Vagina (tissue), 2 donors: ENCODE measurements at places on chromosomes 11 and 22. TPM values are rescaled to one million over a fixed set of nuclear protein-coding genes. Genes with fewer than 3 reads are reported as not detected.

DNA sequence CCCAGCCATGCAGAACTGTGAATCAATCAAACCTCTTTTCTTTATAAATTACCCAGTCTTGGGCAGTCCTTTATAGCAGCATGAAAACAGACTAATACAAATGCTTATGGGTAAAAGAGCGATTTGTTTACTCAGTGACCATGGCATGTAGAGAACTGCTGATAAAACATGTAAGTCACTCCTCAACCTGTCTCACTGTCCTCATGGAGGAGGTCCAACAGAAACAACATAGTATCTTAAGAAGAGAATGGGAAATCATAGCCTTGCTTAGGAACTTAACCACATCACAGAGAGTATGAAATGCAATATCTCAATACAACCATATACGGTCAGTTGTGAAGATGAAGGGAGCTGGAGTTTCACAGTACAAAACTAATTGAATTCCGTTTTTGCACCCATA is 1734.0 kb upstream of the RAG2 start:
- no peak for DNase-seq

The ZNF195 gene
- 13.0 TPM for total RNA-seq

The POU2AF2 gene
- not detected for total RNA-seq

The ZNRD2 gene
- total RNA-seq = 68.5 TPM

DNA sequence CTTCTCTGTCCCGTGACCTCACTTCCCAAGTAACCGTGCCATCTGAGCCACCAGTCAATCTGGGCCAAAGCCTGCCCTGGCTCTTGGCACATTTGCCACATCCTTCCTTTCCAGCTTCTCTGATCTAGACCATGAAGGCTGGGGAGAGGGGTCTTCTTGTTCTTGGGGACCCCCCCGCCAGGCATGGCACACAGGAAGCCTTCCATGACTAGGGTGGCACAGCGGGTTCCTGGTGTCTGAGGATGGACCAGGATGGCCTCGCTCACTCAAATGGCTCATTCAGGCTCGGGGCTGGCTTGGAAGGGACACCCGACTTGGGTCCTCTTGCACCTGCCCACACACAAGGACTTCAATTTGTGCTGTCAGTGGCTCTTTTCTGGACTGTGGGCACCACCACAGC is 121.3 kb downstream of the BCR start:
- no peak for DNase-seq

DNA sequence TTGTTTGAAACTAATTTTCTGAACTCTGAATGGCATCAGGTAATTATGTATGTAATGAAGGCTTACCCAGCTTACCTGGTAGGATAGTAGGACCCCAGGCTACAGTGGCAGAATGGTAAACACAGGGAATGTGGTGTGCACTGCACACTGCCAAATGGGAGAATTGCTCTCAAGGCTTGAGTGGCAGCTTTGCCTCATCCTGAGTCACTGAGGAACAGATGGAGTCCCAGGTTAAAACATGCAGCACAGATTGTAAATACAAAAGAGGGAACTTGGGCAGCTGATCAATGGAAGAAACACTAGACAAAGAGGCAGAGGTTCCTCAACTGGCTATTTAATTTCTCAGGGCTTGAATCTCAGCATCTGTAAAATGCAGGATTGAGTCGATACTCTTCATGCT is 24.4 kb downstream of the GPR83 start:
- DNase-seq = no peak

DNA sequence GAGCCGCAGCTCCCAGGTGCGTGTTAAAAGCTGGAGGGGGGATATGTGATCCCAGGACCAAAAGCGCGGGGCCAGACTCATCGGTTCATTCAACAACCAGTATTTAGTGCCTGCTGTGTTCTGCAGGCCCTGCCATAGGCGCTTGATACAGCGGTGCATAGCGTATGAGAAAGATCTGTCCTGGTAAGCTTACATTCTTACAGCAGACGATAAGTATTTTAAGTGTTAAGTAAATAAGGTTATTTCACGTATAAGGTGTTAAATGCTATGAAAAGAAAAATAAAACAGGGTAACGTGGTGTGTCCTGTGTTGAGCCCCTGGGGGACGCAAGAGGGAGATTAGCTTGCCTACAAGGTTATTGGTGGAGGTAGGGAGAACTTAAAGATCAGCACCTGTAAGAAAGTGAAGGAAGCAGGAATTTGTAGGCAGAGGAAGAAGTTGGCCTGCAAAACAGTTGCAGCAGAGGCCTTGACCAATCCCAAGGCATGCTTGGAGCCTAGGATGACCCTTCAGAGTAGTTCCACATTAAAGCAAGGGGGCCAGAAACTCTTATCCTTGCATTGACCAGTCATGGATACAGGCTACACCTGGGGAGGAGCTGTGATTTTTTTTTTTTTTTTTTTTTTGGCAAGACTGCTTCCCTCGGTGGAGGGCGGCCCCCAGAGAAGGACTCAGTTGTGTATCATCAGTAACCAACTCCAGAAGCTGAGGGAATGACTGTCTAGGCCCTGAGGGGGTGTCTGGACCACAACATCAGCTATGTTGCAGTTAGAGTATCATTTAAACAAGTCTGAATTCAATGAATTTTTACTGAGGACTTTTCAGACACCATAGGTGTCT is 487 bp upstream of the LIPT2 start:
- no peak for DNase-seq

DNA sequence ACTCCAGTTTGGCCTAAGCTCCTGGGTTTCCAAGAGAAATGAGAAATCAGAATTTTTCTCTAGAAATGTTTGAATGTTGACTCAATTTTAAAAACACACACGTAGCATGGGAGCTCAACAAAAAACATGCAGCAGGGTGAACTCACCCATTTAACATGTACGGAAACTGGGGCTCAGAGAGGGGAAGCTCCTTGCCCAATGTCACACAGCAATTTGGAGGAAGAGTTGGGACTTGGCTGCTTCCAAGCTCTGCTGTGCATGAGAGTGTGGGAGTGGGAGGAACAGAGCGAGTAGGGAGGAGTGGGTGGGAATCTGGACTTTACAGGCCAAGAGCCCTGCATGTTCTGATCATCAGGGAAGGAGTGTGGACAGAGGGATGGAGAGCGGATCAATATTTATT is 5.9 kb downstream of the TPST2 start:
- DNase-seq = no peak

The CDC42EP1 gene
- 46.2 TPM for total RNA-seq

The ELMOD1 gene
- not detected for total RNA-seq

The GPR83 gene
- not detected for total RNA-seq

The PIK3IP1 gene
- 32.4 TPM for total RNA-seq

The MMP8 gene
- not detected for total RNA-seq

DNA sequence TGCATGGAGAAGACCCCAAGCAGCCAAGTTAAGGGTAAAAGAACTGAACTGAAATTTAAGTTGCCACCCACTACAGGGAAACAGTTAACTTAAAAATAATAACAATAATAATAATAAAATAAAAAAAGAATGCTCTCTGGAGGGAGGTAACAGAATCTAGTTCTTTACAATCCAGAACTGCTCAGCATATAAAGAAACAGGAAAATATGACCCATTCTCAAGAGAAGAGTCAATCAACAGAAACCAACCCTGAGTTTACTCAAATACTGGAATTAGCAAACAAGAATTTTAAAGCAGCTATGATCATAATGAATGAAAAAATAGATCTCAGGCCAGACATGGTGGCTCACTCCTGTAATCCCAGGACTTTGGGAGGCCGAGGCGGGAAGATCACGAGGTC is 53.8 kb downstream of the DENND5A start:
- no peak for DNase-seq

DNA sequence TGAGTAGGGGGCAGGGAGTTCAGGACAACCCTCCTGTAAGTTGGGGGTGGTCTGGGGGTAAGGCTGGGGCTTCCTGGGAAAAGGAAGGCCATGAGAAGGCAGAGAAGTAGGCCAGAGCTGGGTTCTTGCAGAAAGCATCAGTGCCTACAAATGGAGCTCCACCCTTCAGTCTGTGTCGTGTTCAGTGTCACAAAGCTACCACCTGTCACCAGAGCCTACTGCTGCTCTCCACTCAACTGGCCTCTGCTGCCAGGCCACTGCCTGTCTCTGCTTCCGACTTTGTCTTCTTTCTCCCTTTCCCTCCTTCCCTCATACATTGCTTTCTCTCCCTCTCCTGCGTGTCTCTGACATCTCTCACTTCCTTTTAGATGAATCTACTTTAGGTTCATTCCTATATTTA is 3.4 kb upstream of the WBP2NL start:
- DNase-seq = no peak
